CD4-positive, alpha-beta memory T cell (primary cell): ENCODE measurements at places on chromosomes 16 and 17. TPM values are rescaled to one million over a fixed set of nuclear protein-coding genes. Genes with fewer than 3 reads are reported as not detected.

The HOXB6 gene
- total RNA-seq: not detected

The KRTAP4-3 gene
- total RNA-seq: not detected

DNA sequence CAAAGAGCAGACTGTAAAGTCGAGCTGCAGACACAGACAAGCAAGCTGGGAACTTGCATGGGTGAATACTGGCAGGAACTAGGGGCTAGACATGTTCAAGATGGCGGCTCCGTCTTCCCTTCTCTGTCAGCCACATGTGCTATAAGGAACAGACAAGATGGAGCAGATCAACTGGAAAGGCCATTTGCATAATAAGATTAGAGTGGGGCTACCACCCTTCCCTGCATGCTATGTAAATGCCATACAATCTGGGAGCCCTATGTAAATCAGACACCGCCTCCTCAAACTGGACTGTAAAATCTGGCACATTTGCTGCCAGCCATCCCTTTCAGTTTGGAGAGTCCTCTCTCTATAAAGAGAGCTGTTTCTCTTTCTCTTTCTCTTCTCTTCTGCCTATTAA is 640.1 kb upstream of the CDH8 start:
- DNase-seq: no peak
- H3K36me3 ChIP-seq: no peaks in the 10 kb centered on the region
- no peaks in the 10 kb centered on the region for H3K27me3 ChIP-seq
- no peak overlapping the region for H3K27ac ChIP-seq
- H3K4me1 ChIP-seq: no peaks in the 10 kb centered on the region
- H3K4me3 ChIP-seq: no peak overlapping the region

GRCh38 chr17:48215583-48216139 is 108.1 kb downstream of the SNX11 start:
- DNase-seq: no peak
- peaks cover 5% of the 10 kb centered on the region for H3K36me3 ChIP-seq
- no peaks in the 10 kb centered on the region for H3K27me3 ChIP-seq

GRCh38 chr17:39823407-39824054 is 40.6 kb downstream of the IKZF3 start:
- peaks cover 43% of the 10 kb centered on the region for H3K36me3 ChIP-seq
- H3K4me1 ChIP-seq: peaks cover 36% of the 10 kb centered on the region
- H3K27ac ChIP-seq: no peak overlapping the region
